ENCODE measurements at places on chromosomes 16 and 17. TPM values are rescaled to one million over a fixed set of nuclear protein-coding genes. Genes with fewer than 3 reads are reported as not detected.

The RAB37 gene
- 24.7 TPM for total RNA-seq

The IRX5 gene
- not detected for total RNA-seq

- peak; percentile 61 for DNase-seq
These were observed 9.9 kb downstream of the CYGB start for GRCh38 chr17:76527430-76528111.

The KRTAP4-5 gene
- total RNA-seq, result not detected

- no peak for DNase-seq
These were observed 35.8 kb downstream of the LITAF start for GRCh38 chr16:11550791-11551498.

GRCh38 chr17:19017401-19017800 is 12.8 kb upstream of the FAM83G start:
- no peak for DNase-seq

GRCh38 chr17:50210240-50211225 is 9.1 kb upstream of the COL1A1 start:
- no peak for DNase-seq

- DNase-seq, result no peak
These were observed 233.4 kb downstream of the FTO start for GRCh38 chr16:53937161-53937880.

DNA sequence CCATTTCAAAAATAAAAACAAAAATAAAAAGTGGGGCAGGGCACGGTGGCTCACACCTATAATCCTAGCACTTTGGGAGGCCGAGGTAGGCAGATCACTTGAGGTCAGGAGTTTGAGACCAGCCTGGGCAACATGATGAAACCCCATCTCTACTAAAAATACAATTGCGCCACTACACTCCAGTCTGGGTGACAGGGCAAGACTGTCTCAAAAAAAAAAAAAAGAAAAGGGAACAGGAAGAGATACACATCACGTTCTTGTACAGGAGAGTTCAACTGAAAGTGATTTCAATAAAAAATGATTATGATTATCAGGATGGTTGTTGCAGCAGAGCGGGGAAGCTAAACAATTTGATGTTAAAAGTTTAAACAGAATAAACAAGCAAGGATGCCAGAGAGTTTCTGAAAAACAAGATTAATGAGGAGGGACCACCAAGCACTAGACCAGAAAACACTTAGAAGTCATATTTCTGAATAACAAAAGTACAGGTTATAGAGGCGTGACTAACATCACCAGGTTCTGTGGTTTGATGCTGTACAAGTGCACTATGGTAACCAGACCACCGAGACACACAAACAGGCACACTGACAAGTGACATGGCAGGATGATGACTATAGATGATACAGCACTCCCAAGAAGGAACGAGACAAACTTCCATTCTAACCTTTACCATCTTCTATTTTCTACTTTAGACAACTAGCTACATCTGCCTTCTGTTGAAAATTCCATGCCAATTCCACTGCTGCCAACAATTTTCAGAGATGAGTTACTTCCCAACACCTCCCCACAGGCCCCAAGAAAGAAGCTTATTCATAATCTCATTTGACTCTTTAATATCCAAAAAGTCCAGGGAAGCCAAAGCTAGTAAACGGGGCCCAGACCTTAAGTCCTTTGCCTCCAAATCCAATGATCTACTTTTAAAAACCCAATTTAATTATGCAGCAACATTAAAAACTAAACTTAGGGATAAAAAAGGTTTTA is 11.8 kb downstream of the DNAJA2 start:
- no peak for DNase-seq

GRCh38 chr16:1075546-1075945 is 3.0 kb downstream of the SSTR5 start:
- no peak for DNase-seq

- DNase-seq, result no peak
These were observed 1.2 kb upstream of the CBLN1 start for GRCh38 chr16:49282690-49283375.
